ENCODE measurements at places on chromosomes 12 and 14.

GRCh38 chr14:77314043-77314442 is 6.6 kb downstream of the POMT2 start:
- DNase-seq, result no peak

DNA sequence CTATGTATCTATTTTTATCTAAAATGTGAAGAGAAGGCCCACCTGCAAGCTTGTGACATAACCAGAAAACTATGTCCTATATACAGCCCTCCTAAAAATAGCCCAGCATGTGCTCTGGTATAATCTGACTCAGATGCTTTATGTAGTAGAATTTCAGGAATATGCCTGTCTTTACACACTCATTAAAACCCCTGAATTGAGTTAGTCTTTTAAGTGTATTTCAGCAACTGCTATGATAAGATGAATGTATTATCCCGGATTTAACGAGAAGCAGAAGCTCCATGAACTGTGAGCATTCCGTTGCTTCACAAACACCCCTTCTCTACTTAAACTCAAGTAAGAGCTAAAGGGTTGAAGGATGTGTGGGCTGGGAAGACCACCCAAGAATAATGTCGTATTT is 89.9 kb upstream of the PRICKLE1 start:
- DNase-seq, result no peak

- DNase-seq, result no peak
These were observed 54.3 kb downstream of the CCDC85C start for GRCh38 chr14:99549684-99550083.

- peak; percentile 25 for DNase-seq
These were observed 31.5 kb upstream of the LIMA1 start for GRCh38 chr12:50314636-50315312.

DNA sequence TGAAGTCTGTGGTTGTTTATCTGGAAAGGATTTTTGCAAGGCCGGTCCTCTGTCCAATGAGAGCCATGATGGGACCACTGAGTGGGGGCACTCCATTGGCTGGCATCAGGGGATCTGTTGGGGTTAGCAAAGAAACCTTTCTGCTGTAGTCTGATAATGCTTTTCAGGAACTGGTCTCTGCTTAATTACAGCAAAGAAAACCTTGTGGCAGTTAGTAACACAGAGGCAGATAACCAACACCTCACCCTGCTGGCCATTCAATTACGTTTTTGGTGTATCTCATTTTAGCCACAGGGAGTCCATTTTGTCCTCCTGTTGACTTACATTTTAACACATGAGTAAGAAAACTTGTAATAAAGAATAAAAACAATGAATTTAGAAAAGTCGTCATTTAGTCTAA is 629.3 kb upstream of the MDGA2 start:
- DNase-seq, result no peak

GRCh38 chr12:126898562-126898961 is 1368.4 kb upstream of the TMEM132C start:
- no peak for DNase-seq

DNA sequence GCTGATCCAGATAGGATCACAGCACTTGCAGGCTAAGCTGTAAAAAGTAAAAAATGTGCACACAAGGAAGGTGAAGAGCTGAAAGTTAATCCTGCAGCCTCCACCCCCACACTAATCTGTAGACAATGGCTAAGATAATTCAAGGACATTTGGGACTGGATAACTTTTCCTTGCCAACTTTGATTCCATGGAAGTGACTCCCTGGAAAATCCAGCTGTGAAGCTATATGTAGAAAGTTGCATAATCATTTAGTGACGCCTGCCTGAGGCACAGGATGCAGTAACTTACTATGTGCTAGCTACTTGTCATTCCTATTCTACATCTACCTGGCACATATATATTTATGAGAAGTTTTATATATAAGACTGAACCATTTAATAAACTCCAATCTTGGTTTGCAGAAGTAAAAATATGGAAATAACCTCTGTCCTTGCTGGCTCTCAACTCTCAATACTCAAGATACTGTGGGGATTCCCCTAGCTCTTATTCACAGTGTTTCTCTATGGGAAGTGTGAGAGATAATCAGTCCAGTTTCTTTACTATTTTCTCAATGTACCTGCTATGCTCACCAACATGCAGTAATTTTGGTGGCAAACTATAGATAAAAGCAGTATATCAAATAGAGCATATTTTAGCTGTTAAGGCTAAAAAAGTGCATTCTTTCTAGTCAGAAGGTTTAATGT is 14.8 kb downstream of the LDHB start:
- no peak for DNase-seq

DNA sequence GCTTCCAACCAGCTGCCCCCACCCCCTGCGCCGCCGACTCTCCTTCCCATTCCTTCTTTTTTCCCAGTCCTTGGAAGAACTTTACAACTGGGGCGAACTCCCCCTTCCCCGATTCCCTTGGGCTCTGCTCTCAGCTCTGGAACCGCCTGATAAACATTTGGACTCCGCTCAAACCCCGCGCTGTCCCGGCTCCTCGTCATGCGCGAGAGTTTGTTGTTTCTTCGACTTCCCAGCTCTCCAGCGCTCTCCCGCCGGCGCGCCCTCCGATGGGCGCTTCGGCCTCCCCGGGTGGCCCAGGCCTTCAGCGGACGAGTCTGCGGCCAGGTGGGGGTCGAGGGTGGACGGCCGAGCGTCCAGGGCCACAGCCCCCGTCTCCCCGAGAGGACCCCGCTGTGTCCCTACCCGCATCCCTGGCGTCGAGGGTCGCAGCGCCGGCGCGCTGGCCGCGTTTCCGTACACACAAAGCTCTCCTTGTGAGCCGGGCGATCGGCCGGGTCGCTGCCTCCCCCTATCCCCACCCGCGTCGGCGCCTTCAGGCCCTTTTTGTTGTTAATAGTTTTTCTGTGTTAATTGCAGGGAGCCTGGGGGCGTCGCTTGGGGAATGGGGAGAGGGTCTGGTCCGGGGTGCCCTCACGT is 847 bp downstream of the MMP14 start:
- DNase-seq, result peak; percentile 82

- DNase-seq, result no peak
These were observed 16.3 kb downstream of the MSRB3 start for GRCh38 chr12:65294641-65295262.

- no peak for DNase-seq
These were observed 8.0 kb downstream of the LRRC74A start for GRCh38 chr14:76834241-76834661.

- DNase-seq, result no peak
These were observed 56.1 kb downstream of the RERG start for GRCh38 chr12:15165012-15165659.

DNA sequence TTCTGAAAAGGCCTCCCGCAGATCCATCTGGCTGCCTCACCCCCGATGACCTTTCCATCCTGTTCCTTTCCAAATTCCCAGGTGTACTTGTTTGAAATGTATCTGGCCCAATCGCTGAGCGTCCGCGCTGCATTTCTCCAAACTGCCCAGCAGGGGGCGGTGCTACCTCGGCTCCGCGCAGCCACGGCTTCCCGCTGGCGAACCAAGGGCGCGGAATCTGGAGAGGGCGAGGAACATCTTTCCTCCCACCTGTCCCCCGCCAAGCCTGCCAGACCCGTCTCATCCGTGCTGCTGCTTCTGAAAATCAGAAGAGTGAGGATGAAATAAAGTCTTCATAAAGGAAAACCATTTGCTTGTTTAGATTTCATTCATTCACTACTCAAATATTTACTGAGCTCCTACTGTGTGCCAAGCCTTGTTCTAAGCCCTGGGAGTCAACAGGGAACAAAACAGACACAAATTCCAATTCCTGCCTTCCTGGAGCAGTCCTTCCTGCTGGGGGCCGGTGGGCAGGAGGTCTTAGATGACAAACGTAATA is 16.8 kb upstream of the MYL2 start:
- peak; percentile 64 for DNase-seq

- no peak for DNase-seq
These were observed 65.1 kb upstream of the SLCO1B1 start for GRCh38 chr12:21065845-21066244.

DNA sequence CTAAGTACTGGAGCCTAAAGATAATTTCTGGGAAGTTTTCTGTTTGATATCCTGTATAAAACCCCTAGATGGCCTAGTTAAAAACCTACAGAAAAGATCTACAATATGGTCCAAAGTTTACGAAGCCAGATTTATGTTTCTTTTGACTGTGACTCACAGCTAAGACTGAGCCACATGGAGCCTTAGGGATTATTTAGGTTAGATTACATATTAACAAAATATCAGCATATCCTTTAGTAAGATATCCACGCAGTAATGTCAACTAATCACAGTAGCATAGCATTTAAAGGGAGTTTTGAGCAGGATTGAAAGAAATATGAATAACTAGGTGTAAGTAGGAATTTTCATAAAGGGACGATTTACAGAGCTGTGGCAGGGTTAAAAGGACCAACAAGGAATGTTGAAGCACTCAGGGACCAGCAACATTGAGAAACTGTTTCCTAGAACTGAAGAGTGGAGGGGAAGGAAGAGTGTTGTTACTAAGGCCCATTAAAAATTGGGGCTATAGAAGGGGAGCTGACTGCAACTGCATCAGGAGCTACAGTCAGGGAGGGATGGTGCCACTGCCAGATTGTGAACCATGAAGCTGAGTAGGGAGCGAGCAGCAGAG is 155.5 kb downstream of the DACT1 start:
- no peak for DNase-seq

DNA sequence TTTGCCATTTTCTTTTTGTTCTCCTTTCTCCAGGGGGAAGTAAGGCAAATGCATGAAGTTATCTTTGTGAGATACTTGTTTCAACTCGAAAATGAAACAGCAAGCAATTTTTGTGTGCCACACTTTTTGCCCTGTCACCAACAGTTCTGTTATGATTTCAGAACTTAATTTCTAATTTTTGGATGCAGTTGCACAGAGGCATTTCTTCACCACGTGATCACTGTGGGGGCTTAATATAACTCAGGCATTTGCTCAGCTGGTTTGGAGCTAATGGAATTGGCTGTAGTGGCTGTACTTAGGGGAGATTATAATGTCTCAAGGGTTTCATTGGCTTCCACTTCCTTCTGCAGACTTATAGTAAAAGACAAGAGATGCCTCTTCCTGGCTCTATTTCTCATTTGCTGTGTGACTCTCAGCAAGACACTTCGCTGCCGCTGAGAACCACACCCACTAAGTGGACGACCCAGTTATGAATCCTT is 452.4 kb downstream of the RAD51B start:
- no peak for DNase-seq

GRCh38 chr12:19689226-19689625 is 249.9 kb downstream of the AEBP2 start:
- no peak for DNase-seq

DNA sequence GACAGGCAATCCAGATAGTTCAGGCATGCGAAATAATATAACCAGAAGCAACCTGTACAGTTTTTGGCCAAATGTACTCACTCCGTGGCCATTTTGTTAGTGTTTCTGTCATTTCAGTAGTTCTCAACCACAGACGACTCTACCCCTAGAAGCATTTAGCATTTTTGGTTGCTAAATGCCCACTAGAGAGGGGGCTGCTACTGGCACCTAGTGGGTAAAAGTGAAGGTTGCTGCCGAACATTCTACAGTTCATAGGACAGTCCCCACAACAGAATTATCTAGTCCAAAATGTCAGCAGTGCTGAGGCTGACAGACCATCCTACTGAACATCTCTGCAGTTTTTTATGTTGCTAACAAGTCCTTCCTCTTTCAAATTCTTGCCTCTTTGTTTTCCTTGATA is 107.4 kb downstream of the TSHR start:
- no peak for DNase-seq

DNA sequence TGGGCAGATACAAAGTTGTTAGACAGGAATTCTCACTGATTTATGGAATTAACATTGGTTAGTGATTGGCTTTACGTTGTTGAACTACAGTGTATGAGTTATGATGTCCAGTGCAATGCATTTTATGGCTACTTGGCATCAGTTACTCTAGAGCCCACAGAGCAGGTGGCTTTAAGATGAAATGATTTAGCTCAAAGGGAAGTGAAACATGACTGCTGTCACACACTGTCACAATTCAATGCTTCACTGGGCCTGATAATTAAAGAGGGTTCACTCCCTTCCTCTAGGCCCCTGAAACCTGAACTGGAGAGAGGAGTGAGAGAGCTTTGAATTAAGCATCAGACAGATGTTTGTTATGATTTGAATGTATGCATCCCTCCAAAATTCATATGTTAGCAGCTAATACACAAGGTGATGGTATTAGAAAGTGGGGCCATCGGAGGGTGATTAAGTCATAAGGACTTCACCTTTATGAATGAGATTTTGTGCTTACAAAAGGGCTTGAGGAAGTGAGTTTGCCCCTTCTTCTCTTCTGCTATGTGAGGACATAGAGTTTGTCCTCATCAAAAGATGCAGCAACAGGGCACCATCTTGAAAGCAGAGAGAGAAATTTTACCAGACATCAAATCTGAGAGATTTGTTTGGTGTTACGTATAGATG is 175.8 kb upstream of the GRIN2B start:
- no peak for DNase-seq

GRCh38 chr14:53126731-53127130 is 26.4 kb downstream of the DDHD1 start:
- DNase-seq, result no peak

DNA sequence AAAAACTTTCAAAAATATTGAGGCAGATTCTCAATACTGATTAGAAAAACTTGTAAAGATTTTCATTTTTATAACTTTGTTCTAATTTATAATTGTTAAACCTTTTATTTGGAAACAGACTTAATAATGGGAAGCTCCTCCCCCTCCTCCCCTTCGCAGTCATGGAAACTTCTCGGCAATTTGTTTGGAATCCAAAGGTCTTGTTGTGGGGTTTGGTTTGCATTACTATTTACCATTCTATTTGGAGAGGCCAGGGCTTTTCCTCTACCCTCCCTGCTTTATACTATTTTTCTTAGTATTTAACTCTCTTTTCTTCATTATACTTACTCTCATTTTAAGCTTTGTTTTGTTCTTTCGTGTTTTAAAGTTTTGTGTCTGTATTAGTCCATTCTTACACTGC is 6.0 kb downstream of the SLC39A9 start:
- no peak for DNase-seq

DNA sequence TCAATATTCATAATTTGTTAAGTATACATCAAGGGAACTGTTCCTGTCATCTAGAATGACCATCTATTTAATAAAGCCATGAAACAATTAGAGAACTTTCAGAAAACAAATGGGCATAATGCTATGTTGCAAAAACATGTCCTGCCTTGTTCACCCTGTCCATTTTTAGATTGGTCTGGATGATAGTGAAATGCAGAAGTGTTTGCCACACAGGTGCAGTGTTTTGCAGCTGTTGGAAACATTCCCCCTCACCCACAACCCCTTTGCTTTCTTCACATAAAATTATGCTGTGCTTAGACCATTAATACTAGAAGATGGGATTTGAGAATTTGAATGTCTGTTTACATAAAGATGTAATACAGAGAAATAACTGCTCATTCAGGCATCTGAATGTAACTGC is 36.5 kb downstream of the LEMD3 start:
- no peak for DNase-seq

GRCh38 chr12:102436867-102437266 is 43.5 kb downstream of the IGF1 start:
- DNase-seq, result no peak

DNA sequence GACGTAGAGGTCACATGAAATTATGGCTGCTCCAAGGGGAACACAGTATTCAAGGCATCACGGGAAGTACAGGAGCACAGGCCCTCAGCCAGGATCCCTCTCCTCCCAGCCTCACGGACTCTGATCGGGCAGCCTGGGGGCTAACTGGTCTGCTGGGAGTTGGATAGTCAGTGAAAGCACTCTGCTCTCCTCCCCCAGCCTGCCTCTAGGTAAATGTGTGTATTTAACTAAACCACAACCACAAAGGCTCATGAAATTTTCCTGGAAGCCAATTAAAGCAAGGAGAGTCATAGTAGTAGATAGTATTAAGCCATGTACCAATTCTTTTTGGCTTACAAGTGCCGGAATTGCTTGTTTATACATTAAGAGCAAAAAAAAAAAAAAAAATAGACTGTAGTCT is 254.3 kb downstream of the MSRB3 start:
- no peak for DNase-seq

- DNase-seq, result peak; percentile 41
These were observed 54.9 kb downstream of the EID3 start for GRCh38 chr12:104358353-104359003.
